Foreskin keratinocyte (primary cell): ENCODE measurements at places on chromosomes 3 and 15.

- no peak for DNase-seq
Observed at GRCh38 chr15:44550256-44550655, 13.3 kb downstream of the EIF3J start.

DNA sequence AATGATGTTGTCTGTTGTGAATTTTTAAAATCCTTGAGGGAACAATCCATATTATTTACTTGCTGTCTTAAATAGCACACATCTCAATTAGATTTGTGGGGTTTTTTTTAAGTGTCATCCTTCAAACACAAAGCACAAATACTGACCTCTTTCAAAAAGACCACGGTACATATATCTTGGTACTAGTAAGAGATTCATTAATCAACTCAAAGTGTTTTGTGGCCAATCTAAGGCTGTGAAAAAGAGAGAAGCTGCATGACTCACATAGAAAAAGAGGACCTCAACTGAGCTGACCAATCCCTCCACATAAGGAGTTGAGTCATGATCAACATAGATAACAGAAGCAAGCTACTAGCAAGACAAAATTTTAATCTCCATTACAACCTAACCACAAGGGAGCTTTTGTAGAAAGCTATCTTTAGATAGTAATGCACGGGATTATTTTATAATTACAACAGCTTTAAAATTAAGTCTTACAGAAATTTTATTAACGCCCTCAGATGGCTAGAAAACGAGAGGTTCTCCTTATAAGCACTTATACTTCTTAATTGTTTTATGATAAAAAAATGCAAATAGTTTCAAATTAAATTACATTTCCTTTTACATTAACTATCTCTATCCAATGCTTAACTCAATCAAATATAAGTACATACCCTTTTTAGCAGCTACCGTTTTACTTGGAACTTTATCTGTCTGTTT, 60.5 kb downstream of the TOP2B start:
- no peak for DNase-seq

GRCh38 chr15:67558502-67558901, 16.0 kb downstream of the MAP2K5 start:
- no peak for DNase-seq

GRCh38 chr3:44525060-44525459, 29.9 kb upstream of the ZKSCAN7 start:
- DNase-seq: no peak

- no peak for DNase-seq
Observed at GRCh38 chr3:30245858-30246622, 360.4 kb upstream of the TGFBR2 start.
